Osteocyte (in vitro differentiated cells): ENCODE measurements at places on chromosomes 4 and X. TPM values are rescaled to one million over a fixed set of nuclear protein-coding genes. Genes with fewer than 3 reads are reported as not detected.

The CXCL9 gene
- not detected in 2 replicates for total RNA-seq

The STS gene
- total RNA-seq = 13.3 and 13.5 TPM in 2 replicates

The P2RY10 gene
- not detected in 2 replicates for total RNA-seq

The CCKAR gene
- total RNA-seq = not detected in 2 replicates

DNA sequence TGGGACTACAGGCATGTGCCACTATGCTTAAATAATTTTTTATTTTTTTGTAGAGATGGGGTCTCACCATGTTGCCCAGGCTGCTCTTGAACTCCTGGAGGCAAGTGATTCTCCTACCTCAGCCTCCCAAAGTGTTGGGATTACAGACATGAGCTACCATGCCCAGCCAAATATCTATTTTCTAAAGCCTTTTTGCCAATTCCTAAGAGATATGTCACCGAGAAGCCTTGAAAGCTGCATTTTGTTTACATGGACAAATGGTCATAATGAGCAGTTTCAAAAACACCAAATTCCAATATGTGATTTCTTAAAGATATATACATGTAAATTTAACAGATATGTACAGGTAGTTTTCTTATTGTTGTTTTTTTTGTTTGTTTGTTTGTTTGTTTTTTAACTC is 33.0 kb upstream of the PGRMC2 start:
- peaks cover 11% of the 10 kb centered on the region for H3K4me1 ChIP-seq
- H3K27me3 ChIP-seq = no peaks in the 10 kb centered on the region
- H3K4me3 ChIP-seq = no peak overlapping the region
- H3K36me3 ChIP-seq = peaks cover 4% of the 10 kb centered on the region

DNA sequence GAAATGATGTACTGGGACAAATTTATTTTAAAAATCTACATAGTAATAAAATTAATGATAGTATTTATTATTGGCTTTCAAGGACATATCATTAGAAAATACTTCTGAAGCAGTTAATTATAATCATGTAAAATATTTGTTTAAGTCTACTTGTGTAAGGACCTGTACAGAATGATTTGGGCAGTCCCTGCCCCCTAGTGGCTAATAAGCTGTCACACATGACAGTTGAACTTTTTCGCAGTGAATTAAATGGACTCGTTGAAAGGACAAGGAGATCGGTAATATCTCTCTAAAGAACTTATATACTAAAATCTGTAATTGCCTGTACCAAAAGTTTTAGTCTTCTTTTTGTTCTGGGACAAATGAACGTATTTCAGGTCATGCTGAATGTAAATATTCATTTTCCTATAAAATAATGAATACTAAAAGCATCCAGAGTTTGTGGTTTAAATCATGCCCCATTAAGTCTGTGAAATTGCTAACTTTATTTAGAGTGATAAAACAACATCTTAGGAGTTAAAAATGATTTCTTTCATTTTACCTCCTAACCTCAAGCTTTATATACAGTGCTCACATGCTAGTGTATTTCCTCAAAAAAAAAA is 13.6 kb downstream of the EXOC1 start:
- H3K4me3 ChIP-seq = no peak overlapping the region
- no peaks in the 10 kb centered on the region for H3K27me3 ChIP-seq
- H3K27ac ChIP-seq = peak overlapping the region; percentile 93
- H3K36me3 ChIP-seq = peaks cover 25% of the 10 kb centered on the region
- no peak for DNase-seq

The PHKA1 gene
- total RNA-seq = 1.9 and 2.6 TPM in 2 replicates
